WTC11 (cell line): ENCODE measurements at places on chromosomes 7 and 10. TPM values are rescaled to one million over a fixed set of nuclear protein-coding genes. Genes with fewer than 3 reads are reported as not detected.

Gene TMEM270
- total RNA-seq = 0.28 TPM in 1 of 3 replicates, not detected in the others

DNA sequence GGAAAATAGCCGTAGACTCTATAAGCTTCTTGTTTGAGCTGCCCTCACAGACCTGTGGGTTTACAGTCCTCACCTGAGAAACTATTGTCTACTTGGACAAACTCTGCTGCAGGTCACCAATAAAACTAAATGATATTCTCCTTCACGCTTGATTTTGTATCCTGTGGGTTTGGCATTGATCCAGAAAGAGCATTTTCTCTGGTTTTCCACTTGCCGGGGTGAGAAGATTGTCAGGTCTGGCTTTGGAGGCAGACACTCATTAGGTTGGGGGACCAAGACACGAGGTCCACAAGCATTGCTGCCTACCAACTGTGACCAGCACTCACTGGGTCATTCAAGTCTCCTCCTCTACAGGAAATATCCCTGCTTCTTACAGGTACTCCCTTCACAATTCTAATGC is 68.5 kb downstream of the CDC14C start:
- DNase-seq = no peak

DNA sequence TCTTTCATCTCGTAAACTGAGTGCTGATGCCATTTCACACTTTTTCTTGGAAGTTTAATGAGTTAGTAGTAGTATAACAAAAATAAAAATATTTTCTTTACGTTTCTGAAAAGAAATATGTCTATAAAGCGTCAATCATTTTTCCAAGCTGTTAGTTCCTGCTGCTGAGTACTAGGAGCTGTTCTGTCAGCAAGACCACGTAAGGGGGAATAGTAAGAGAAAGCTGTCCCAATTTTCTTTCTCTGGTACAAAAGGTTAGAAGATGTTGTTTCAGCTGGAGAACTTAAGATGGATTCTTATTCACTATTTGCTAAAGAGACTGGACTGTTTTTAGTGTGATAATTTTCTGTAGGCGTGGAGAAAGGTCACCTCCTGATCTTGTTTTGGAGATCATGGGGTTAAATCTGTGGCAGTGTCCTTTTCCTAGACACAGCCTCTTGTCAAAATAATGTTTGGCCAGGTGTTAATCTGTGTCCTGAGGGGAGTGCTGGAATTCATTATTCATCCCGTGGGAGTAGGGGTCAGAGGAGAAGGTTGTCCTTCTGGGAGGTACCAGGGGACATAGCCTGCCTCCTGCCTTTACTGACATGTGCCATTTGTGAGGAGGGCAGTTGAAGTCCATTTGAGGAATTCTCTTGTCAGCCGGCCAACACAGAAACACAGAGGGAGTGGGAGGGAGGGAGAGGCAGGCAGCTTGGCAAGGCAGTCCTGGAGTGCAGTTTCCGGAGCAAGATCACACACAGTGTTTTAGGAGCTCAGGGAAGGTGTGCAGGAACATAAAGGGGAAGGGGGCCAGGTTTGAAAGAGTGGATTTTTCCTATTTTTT is 368.7 kb downstream of the AUTS2 start:
- no peak for DNase-seq

GRCh38 chr10:54594289-54594688 is 206.7 kb downstream of the PCDH15 start:
- DNase-seq = no peak

- DNase-seq = no peak
Measured at GRCh38 chr10:87661861-87662785, 2.4 kb downstream of the PAPSS2 start.

Gene IDI2
- total RNA-seq = not detected in 3 replicates

Gene MMRN2
- total RNA-seq = 1.7 to 2.8 TPM (median 2.4 TPM) in 3 replicates

DNA sequence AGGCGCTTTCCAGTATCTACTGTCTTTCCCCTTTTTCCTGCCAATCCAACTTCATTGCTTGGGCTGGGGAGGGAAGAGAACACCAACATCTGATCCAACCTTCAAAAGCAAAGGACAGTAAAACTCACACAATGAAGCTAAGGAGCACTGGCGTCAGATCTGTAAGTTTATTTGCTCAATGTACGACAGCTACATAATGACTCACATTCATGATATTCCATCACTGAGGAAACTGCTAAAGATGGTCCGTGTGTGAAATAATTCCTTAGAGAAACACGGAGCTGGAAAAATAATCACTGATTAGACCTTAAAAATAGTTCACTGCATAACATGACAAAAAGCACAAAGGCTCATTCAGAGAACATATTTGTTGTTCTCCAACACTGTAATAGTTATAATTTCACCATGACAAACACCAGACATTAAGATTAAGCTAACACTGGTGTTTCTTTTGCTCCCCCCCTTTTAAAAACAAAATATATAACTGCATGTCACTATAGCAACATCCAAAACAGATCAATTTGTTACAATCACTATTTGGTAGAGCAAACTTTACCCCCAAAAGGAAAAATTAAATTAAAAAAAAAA is 24.3 kb downstream of the HSPB1 start:
- no peak for DNase-seq

GRCh38 chr7:3882782-3883181 is 581.7 kb downstream of the SDK1 start:
- no peak for DNase-seq

Gene GPER1
- 0.28 to 0.87 TPM (median 0.41 TPM) in 3 replicates for total RNA-seq

- no peak for DNase-seq
Measured at GRCh38 chr10:44971935-44972757, 6.5 kb downstream of the DEPP1 start.

Gene KIAA1217
- 19.7 to 23.4 TPM (median 20.6 TPM) in 3 replicates for total RNA-seq

Gene SSC4D
- 18.1 to 27.9 TPM (median 24.4 TPM) in 3 replicates for total RNA-seq

- DNase-seq = no peak
Measured at GRCh38 chr7:130384371-130384801, 4.1 kb downstream of the CPA1 start.
